OCI-LY7 (cell line): ENCODE measurements at places on chromosomes 6 and 20.

GRCh38 chr20:18391686-18392085, 75.1 kb downstream of the DZANK1 start:
- DNase-seq = no peak

GRCh38 chr6:39188571-39188970, 40.7 kb downstream of the KCNK5 start:
- no peak for DNase-seq

GRCh38 chr6:11236076-11236750, 3.7 kb upstream of the NEDD9 start:
- no peak for DNase-seq

- no peak for DNase-seq
Observed at GRCh38 chr6:90464507-90464906, 122.4 kb downstream of the MAP3K7 start.

GRCh38 chr20:38286586-38287531, 17.1 kb upstream of the BPI start:
- DNase-seq = no peak

DNA sequence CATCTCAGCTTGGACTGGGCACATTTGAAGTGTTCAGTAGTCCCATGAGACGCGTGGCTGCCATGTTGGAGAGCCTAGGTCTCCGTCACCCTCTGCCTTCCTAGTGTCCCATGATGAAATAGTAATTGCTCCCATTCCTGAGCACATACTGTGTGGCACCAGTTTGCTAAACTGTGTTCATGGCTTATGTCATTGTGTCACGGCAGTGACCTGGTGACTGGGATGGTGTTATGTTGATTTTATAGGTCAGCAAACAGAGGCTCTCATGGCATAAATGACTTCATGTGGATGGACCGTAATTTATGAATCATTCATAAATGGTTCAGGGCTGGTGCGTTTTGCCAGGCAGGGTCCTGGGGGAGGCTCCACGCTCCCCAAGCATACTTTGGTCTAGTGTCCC, 3.8 kb downstream of the BCAS4 start:
- DNase-seq = peak; percentile 45

GRCh38 chr6:75279418-75279817, 5.2 kb downstream of the TMEM30A start:
- DNase-seq = no peak

DNA sequence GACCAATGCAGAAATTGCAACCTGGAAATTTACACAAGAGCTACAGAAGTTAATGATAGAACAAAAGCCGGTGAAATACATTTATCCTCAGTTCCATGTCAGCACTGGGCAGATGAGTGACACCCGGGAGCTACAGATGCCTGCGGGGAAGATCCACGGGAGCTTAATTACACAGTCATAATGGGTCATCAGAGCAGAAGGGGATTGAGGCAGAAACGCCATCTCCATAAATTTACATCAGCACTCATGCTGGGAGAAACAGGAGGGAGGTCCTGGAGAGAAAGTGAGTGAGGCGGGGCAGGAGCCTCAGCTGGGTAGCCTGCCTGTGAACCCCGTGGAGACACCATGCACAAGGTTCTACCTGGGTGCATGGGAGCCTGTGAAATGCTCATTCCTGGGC, 37.6 kb upstream of the CST7 start:
- no peak for DNase-seq

DNA sequence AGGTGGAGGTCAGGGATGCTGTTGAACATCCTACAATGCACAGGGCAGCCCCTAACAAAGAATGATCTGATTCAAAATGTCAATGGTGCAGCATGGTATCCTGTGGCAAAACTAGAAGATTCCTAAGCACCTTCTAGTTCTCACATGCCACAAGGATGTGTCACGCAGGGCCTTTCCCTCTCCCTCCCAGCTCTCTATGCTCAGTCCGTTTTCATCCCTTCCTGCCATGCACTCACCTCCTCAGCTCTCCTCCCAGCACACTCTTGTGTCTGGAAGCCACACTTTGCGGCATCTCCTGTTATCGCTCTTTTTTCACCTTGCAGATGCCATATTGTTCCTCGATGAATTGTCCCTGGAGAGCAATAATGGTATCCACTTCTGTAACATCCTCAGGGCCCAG, 263.4 kb downstream of the CDC5L start:
- no peak for DNase-seq

DNA sequence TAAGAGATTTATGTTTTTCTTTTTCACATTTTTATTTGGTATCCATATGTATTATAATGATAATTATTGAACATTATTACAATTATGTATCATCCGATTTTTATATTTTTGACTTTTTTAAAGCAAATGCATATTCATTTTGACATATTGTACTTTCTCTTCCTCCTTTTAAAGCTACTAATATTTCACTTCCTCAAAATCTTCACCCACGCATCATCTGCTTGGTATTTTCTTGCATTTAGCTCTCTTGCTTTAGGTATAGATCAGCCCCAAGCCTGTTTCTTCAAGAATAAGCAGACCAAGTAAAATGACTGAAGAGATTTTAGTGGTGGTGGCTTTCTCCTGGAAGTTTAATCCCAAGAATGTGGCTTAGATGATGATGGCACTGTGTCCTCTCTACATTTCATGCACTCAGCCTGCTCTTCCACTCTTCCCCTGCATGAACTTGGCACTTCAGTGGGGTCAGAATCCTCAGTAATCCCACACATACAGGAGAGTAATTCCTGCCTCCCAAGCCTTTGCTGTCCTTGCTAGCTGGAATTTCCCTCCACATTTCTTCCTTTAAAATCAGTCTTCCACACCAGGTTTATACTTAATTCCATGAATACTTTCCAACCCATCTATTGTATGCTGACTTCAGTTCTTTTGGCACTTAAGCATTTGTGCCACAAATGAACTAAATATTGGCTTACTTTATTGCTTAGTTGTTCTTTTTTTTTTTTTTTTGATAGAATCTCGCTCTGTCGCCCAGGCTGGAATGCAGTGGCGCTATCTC, 8.2 kb downstream of the NCOA7 start:
- DNase-seq = peak; percentile 83

- no peak for DNase-seq
Observed at GRCh38 chr20:25013478-25014380, 21.2 kb upstream of the APMAP start.

- no peak for DNase-seq
Observed at GRCh38 chr6:5497896-5498578, 236.7 kb downstream of the FARS2 start.

DNA sequence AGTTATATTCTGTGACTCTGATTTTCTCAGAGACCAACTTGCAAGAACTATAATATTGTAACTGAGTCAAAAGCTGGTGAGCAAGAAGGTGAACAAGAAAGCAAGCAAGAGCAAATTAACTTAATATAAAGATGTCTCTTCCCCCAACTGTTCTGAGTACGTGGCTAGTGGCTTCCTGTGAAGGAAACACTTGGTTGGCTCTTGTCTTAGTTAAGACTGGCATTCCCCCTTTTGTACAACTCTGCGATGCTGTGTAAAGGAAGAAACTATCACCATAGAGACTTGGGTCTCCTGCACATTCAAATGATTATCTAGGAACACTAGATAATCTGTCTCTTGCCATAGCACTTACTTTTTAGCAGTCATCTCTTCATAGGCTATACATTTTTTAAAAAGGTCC, 47.3 kb upstream of the TNFAIP3 start:
- DNase-seq = no peak

GRCh38 chr6:13331516-13332348, 3.4 kb upstream of the TBC1D7 start:
- peak; percentile 73 for DNase-seq

GRCh38 chr6:16803294-16804200, 42.3 kb upstream of the ATXN1 start:
- no peak for DNase-seq

GRCh38 chr20:32894026-32894483, 35.3 kb downstream of the EFCAB8 start:
- peak; percentile 34 for DNase-seq

- DNase-seq = no peak
Observed at GRCh38 chr20:39016506-39016905, 54.4 kb downstream of the DHX35 start.

DNA sequence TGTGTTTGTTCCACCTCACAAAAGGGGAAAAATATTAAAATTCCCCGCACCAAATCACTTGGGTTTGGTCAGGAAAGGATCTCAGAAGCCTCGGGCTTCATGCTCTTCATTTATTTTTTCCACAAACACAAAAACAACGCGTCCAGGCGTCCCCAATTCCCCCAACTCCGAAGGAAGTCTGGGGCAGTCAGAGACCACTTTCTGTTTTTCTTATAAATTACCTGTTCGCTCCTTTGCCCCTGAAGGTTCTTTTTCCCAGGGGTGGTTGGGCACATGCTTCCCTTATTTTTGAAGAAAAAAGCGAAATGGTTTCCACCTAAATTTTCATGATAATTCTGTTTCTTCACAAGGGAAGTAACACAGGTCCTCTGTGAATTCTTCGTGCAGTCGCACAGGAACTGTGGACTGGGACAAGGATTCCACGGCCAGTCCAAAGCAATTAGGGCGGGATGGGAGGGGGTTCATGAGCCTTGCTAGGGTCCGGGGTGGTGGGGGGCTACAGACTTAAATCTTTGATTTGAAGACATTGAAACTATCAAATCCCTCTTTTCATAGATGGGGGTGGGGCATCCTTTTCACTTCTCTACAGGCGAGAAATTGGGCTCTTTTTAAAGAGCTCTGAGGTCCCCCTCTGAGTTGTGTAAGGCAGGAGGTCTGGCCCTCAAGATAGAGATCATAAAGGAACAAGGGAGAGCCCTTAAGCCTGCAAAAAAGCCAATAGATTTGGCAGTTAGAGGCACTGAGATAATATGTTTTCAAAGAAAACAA, 30.5 kb upstream of the HFE start:
- peak; percentile 73 for DNase-seq

DNA sequence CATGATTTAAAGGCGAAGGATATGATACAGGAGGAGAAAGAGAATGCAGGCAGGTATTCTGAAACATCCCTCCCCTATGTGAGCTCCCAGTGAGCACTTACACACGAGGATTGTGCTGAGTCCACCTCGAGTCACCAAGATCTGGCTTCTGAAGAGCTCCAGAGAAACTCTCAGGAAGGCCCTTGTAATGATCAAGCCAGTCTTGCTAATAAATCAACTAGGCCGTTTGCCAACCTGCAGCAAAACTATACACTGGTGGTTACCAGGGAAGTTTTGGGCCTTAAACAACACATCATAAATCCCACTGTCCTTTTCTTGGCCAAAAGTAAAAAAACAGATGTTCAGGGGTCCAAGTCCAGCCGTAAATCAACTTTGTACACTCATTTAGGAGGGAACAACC, 79.2 kb downstream of the STXBP5 start:
- no peak for DNase-seq

DNA sequence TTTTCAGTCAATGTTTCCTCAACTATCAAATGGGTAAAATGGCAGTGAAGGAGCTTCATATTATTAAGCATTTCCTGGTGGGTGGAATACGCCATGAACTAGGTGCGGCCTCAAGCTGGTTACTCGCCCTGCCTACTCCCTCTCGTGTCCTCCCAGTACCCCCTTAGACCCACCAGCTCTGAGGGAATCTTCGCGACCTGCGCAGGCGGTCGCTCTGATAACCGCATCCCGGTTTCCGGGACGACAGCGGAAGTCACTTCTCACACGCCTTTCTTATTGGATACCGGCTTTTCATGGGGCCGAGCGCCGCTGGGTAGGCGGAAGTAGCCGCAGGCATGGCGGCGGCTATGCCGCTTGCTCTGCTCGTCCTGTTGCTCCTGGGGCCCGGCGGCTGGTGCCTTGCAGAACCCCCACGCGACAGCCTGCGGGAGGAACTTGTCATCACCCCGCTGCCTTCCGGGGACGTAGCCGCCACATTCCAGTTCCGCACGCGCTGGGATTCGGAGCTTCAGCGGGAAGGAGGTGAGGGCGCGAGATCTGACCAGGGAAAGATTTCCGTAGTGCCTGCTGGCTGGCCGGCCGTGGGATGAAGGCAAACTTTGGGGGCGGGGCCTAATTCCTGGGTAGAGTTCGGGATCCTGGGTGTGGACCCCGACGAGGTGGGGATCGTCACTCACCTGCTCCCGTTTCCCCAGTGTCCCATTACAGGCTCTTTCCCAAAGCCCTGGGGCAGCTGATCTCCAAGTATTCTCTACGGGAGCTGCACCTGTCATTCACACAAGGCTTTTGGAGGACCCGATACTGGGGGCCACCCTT, at the start of gene PIGT:
TSS of gene PIGT (plus strand) at position 320 of the 816 bp plus-strand sequence. CDS start at position 336, 16 bp downstream.
- DNase-seq = peak; percentile 91
